ENCODE measurements at places on chromosomes 4 and X. TPM values are rescaled to one million over a fixed set of nuclear protein-coding genes. Genes with fewer than 3 reads are reported as not detected.
A peak's percentile ranks its signal among the peaks of the same experiment; 100 is the strongest.

DNA sequence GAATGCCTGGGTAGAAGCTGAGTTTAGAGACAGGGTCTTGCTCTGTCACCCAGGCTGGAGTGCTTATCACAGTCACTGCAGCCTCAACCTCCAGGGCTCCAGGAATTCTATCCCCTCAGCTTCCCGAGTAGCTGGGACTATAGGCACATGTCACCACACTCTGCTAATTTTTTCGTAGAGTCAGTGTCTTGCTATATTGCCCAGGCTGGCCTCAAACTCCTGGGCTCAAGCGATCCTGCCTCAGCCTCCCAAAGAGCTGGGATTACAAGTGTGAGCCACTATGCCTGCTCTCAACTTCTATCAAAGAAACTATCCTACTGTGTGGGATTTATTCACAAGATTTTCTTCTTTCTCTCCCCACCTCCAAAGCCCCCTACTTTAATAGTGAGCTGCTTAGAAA lies 15.7 kb downstream of the MAPK10 start:
- H3K4me1 ChIP-seq = no peaks in the 10 kb centered on the region
- no peak overlapping the region for H3K27ac ChIP-seq
- H3K27me3 ChIP-seq = no peaks in the 10 kb centered on the region
- no peak for DNase-seq

GRCh38 chr4:184548648-184549341 lies 74.4 kb upstream of the IRF2 start:
- no peaks in the 10 kb centered on the region for H3K27me3 ChIP-seq
- DNase-seq = peak; percentile 34
- H3K36me3 ChIP-seq = no peaks in the 10 kb centered on the region
- H3K4me1 ChIP-seq = peaks cover 5% of the 10 kb centered on the region
- H3K27ac ChIP-seq = peak overlapping the region; percentile 83
- peak overlapping the region; percentile 29 for H3K4me3 ChIP-seq

Gene PF4V1
- 0.66 TPM for total RNA-seq

GRCh38 chr4:182748949-182749348 lies 168.2 kb downstream of the DCTD start:
- no peak overlapping the region for H3K27ac ChIP-seq
- H3K4me1 ChIP-seq = no peaks in the 10 kb centered on the region
- no peak overlapping the region for H3K4me3 ChIP-seq
- no peaks in the 10 kb centered on the region for H3K27me3 ChIP-seq
- H3K36me3 ChIP-seq = 0 out of 2 replicates have a peak, but pooled peaks cover 2% of the 10 kb centered on the region
- DNase-seq = no peak

GRCh38 chr4:151418385-151418784 lies 9.4 kb downstream of the FHIP1A start:
- H3K36me3 ChIP-seq = no peaks in the 10 kb centered on the region
- peaks cover 56% of the 10 kb centered on the region for H3K4me1 ChIP-seq
- no peak overlapping the region for H3K4me3 ChIP-seq
- H3K27me3 ChIP-seq = no peaks in the 10 kb centered on the region
- DNase-seq = no peak

GRCh38 chrX:111778591-111778990 lies 97.4 kb upstream of the TRPC5OS start:
- DNase-seq = no peak
- no peaks in the 10 kb centered on the region for H3K27me3 ChIP-seq
- H3K27ac ChIP-seq = no peak overlapping the region
- H3K4me1 ChIP-seq = no peaks in the 10 kb centered on the region
- no peaks in the 10 kb centered on the region for H3K36me3 ChIP-seq

DNA sequence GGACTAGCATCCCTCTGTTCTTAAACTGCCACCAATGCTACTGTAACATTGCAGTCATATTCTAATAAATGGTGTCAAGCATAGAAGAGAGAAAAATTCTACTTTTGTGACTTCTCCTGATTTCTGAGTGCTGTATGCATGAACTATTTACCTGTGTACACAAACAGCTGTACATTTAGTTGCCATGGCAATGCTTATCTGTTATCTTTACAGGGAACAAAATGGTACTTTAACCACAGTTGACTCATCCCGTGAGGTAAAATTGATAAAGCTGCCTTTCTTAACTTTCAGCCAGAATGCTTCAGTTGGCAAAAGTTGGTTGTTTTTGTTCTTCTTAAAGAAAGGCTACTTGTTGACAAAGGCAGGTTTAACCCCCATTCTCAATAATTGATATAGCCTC lies 587.5 kb upstream of the MAGEB2 start:
- no peak overlapping the region for H3K27ac ChIP-seq
- H3K36me3 ChIP-seq = no peaks in the 10 kb centered on the region
- H3K4me1 ChIP-seq = no peaks in the 10 kb centered on the region
- H3K4me3 ChIP-seq = no peak overlapping the region
- DNase-seq = no peak

Gene TFDP3
- not detected for total RNA-seq

GRCh38 chr4:20249333-20249732 lies 2.4 kb upstream of the SLIT2 start:
- peaks cover 44% of the 10 kb centered on the region for H3K27me3 ChIP-seq
- H3K36me3 ChIP-seq = no peaks in the 10 kb centered on the region
- H3K4me1 ChIP-seq = peaks cover 9% of the 10 kb centered on the region
- H3K27ac ChIP-seq = no peak overlapping the region

- no peak overlapping the region for H3K27ac ChIP-seq
- no peaks in the 10 kb centered on the region for H3K27me3 ChIP-seq
- H3K4me1 ChIP-seq = peaks cover 17% of the 10 kb centered on the region
- H3K36me3 ChIP-seq = no peaks in the 10 kb centered on the region
- DNase-seq = peak; percentile 43
- H3K4me3 ChIP-seq = peak overlapping the region; percentile 58
Measured at GRCh38 chrX:44344194-44344593, 722 bp upstream of the EFHC2 start.

DNA sequence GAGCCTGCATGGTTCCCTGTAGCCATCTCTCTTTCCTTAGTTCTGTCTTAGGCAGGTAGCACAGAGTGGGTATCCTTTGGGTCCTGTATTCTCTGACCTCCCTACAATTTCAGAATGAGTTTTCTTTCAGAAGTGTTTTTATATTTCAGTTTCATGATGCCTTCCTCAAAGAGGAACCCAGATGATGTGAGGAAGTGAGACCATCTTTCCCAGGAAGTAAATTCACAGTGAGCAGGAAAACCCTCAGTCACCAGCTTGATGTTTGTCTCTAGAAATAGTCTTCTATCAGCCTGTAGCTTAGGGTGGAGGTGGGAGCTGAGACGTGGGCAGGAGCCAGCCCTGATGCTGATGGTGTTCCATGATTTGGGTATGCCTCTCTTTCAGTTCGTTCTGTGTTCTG lies 16.9 kb downstream of the PLAC1 start:
- H3K27me3 ChIP-seq = no peaks in the 10 kb centered on the region
- H3K36me3 ChIP-seq = no peaks in the 10 kb centered on the region
- H3K4me1 ChIP-seq = no peaks in the 10 kb centered on the region
- no peak for DNase-seq

- H3K27me3 ChIP-seq = no peaks in the 10 kb centered on the region
- no peak overlapping the region for H3K27ac ChIP-seq
- no peaks in the 10 kb centered on the region for H3K36me3 ChIP-seq
- DNase-seq = no peak
Measured at GRCh38 chr4:24226023-24226422, 336.2 kb upstream of the PPARGC1A start.

- H3K27me3 ChIP-seq = no peaks in the 10 kb centered on the region
- no peaks in the 10 kb centered on the region for H3K36me3 ChIP-seq
- H3K4me3 ChIP-seq = no peak overlapping the region
- H3K4me1 ChIP-seq = peaks cover 24% of the 10 kb centered on the region
- H3K27ac ChIP-seq = no peak overlapping the region
Measured at GRCh38 chr4:151304755-151305154, 20.6 kb downstream of the SH3D19 start.

DNA sequence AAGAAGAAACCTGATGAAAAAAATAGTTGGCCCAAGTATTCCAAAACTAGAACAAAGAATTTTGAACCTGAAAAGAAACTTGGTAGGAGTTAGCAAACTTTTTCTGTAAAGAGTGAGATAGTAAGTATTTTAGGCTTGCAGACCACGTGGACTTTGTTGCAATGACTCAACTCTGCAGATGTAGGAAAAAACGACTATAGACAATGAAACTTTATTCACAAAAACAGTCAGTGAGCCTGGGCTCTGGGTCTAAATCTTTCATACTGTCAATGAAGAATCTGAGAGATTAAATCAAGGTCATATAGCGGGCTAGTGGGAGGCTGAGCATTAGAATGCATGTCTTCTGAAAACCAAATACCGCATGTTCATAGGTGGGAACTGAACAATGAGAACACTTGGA lies 23.0 kb downstream of the SH3D19 start:
- no peak for DNase-seq
- no peaks in the 10 kb centered on the region for H3K36me3 ChIP-seq
- H3K27me3 ChIP-seq = no peaks in the 10 kb centered on the region
- H3K4me3 ChIP-seq = no peak overlapping the region
- peaks cover 27% of the 10 kb centered on the region for H3K4me1 ChIP-seq

DNA sequence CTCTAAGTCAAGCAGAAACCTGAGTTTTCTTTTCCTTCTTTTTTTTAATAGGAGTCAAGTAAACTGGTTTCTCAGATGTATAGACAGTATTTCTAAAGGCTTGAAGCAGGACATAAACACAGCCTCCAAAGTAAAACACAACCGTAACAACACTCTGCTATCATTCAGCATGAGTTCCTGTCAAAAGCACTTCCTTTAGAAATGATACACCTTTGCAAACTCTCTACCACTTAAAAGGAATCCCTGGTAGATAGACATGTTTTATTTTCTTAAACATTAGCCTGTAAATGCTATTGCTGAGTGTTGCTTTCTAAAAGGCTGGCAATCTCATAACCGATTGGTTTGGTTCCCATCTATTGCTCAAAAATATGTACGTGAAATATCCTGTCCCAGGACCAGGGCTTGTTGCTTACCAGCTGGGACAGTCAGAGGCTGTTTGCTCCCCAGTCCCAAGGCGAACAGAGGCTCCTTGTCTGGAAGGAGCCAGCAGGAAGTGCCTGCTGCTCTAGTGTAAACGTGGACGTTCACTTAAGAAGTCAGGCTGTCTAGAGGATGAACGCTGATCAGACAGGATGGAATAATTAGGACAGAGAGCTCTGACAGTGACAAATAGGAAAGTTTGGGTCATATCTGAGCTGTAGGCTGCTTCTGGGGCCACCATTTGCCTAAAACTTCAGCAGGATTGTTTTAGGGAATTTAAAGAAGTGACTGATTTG lies 173.9 kb upstream of the KLF3 start:
- 0 out of 2 replicates have a peak overlapping the region, but pooled peaks have one; percentile 84 for H3K27ac ChIP-seq
- H3K4me3 ChIP-seq = no peak overlapping the region
- H3K36me3 ChIP-seq = no peaks in the 10 kb centered on the region
- peaks cover 19% of the 10 kb centered on the region for H3K4me1 ChIP-seq

GRCh38 chr4:10055871-10056270 lies 34.6 kb upstream of the SLC2A9 start:
- H3K27ac ChIP-seq = no peak overlapping the region
- H3K36me3 ChIP-seq = no peaks in the 10 kb centered on the region
- DNase-seq = no peak
- no peak overlapping the region for H3K4me3 ChIP-seq
- H3K4me1 ChIP-seq = peaks cover 4% of the 10 kb centered on the region

DNA sequence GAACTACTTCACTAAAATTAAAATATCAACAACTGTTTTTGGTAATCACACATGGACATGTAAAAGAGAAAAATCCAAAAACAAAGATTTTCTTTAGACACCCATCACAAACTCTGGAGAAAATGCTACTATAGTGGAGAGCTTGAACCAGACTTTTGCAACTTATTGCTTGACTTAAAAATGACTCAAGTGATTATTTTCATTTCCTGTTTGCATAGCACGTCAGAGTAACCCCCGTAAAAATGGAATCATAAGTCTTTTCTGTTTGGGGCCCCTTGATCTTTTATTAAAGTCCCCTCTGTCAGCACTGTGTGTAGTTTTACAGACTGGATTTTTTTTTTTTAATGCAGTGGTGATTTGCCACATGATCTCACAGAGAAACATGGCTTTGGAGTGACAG lies 79.5 kb downstream of the PRKG2 start:
- H3K27ac ChIP-seq = no peak overlapping the region
- DNase-seq = no peak
- H3K4me3 ChIP-seq = no peak overlapping the region
- peaks cover 20% of the 10 kb centered on the region for H3K4me1 ChIP-seq
- no peaks in the 10 kb centered on the region for H3K36me3 ChIP-seq

Gene CABS1
- not detected for total RNA-seq

Gene SPIN2B
- total RNA-seq = 10.6 TPM

DNA sequence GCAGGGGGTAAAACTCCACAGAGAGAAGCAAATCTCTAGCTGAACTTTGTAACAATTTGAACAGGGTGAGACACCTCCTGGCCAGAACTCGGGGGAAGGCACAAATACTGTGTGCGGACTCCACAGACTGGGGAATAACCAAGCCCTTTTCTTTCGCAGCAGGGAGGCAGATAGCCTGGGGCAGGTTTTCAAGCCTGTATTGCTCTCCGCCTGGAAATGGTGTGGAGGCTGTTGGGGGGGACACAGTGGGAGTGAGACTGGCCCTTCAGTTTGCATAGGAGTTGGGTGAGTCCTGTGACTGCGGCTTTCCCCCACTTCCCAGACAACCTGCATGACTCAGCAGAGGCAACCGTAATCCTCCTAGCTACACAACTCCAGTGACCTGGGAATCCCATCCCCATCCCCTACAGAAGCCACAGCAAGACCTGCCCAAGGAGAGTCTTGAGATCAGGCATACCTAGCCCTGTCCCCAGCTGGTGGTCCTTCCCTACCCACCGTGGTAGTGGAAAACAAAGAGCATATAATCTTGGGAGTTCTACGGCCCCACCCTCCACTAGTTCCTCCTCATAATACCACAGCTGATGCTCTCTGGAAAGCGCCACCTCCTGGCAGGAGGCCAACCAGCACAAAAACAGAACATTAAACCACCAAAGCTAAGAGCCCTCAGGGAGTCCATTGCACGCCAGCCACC lies 12.9 kb upstream of the SMPX start:
- no peaks in the 10 kb centered on the region for H3K36me3 ChIP-seq
- H3K27ac ChIP-seq = no peak overlapping the region
- DNase-seq = peak; percentile 13
- no peaks in the 10 kb centered on the region for H3K27me3 ChIP-seq
- H3K4me1 ChIP-seq = no peaks in the 10 kb centered on the region
- H3K4me3 ChIP-seq = no peak overlapping the region

GRCh38 chr4:74056858-74057562 lies 18.5 kb upstream of the CXCL3 start:
- no peak for DNase-seq
- H3K27me3 ChIP-seq = no peaks in the 10 kb centered on the region
- no peaks in the 10 kb centered on the region for H3K36me3 ChIP-seq
- H3K4me1 ChIP-seq = peaks cover 16% of the 10 kb centered on the region
- H3K27ac ChIP-seq = no peak overlapping the region

DNA sequence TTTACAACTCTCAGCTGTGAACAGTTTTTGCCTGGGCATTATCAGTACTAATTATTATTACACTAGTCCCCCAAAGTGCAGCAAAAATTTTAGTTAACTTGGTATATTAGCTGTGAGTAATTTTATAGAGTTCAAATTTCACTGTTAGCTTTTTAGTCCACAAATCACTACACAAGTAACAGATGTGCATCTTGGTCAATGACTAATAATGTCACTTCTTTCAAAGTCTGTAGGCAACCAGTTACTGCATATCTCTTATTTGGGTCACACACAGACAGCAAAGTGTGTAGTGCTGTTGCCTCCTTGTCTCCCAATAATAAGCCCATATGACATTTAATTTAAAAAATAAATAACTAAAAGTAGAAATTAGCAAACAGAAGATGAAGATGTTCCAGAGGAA lies 159.9 kb downstream of the SCFD2 start:
- H3K27ac ChIP-seq = no peak overlapping the region
- H3K4me3 ChIP-seq = no peak overlapping the region
- H3K36me3 ChIP-seq = no peaks in the 10 kb centered on the region
- no peaks in the 10 kb centered on the region for H3K4me1 ChIP-seq

Gene PNCK
- total RNA-seq = 5.4 TPM

Gene IL2RG
- not detected for total RNA-seq

GRCh38 chrX:155056877-155057792 lies 13.8 kb downstream of the CMC4 start:
- H3K4me3 ChIP-seq = peak overlapping the region; percentile 38
- no peaks in the 10 kb centered on the region for H3K27me3 ChIP-seq
- no peaks in the 10 kb centered on the region for H3K4me1 ChIP-seq
- H3K36me3 ChIP-seq = no peaks in the 10 kb centered on the region
- peak; percentile 76 for DNase-seq
